Activated CD4-positive, alpha-beta T cell treated with anti-CD3 and anti-CD28 coated beads, Interleukin-2, amount 50 U/mL, for 24 hours (primary cell): ENCODE measurements at places on chromosomes 2 and 18.

DNA sequence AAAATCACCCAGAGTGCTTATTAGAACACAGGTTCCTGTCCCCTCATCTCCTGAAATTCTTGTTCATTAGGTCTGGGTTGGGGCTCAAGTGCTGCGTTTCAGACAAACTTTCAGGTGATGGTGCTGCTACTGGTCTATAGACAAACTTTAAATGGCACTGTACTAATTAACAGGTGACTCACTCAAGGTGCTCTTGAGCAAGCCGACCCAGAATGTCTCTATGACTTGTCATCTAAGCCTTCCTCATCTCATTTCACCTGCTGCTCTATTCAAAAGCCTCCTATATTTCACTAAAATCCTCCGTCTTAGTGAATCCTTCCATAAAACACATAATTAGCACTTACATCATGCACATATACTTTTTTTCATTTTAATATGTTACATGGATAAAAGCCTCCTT lies 29.9 kb upstream of the STK39 start:
- no peak for DNase-seq

- no peak for DNase-seq
Measured at GRCh38 chr2:189631849-189632248, 29.4 kb upstream of the ASNSD1 start.

DNA sequence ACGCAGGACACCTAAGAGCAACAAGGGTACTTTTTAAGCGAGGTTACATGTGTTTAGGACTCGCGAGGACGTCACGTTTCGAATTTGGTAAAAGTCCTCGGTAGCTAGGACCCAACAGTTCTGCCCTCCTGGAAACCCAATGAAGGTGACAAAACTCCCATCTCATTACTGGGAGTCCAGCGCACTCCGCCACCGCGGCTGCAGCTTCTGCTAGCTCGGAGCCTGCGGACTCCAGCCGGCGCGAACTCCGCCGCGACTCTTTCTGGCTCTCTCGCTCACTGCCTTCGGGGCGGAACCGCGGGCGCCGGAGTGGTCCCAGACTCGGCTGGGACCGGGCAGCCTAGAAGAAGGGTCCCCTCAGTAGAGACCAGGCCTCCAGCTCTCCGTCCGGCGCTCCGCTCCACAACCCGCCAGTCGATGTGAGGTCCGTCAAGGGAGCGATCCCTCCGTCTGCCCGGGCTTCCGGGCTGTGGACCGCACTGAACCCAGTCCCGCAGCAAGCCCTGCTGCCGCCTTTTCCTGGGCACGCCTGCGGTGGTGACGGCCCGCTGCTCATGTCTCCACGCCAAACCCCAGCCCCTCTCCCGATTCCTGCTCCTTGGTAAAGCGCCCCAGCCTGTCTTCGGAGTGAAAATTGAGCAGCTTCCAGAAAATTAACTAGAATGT lies 3.0 kb upstream of the OSR1 start:
- no peak for DNase-seq

DNA sequence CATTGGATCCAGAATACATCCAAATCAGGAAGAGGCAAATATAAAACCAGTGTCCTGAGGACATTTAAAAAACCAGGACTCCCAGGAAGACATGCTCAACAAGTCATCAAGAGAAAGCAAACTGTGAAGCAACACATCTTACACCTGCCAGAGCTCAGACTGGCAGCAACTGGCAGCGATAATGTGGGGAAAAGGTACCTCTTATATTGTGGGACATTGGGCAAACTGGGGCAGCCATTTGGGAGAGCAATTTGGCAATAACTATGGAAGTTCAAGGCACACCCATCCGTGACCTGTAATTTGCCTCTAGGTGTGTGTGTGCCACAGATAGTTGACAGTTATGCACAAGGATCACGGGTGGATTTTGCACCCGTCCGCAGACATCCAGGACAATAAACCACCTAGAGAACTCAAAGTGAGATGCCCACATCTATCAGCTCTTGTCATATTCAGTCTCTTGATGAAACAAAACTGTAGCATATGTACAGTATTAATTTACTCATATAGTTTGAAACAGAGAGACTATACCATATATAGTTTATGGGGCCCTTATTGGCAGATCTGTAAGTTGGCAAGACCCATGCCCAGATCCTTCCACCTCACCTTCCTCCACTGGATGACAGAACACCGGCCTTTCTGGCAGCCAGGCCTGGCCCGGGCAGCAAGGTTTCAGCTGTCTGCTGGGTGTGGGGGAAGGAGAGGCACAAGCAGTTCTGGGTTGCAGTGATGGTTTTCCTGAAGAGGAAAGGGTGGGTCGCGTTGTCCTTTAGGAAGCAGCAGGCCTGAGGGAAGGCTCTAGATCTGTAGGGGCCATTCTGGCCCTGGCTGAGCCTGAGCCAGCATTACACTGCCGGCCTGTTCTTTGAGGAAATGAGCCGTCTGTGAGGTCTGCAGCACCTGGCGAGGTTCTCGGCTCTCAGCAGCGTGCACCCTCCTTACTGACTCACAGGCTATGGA lies 18.8 kb downstream of the HJURP start:
- DNase-seq = no peak

DNA sequence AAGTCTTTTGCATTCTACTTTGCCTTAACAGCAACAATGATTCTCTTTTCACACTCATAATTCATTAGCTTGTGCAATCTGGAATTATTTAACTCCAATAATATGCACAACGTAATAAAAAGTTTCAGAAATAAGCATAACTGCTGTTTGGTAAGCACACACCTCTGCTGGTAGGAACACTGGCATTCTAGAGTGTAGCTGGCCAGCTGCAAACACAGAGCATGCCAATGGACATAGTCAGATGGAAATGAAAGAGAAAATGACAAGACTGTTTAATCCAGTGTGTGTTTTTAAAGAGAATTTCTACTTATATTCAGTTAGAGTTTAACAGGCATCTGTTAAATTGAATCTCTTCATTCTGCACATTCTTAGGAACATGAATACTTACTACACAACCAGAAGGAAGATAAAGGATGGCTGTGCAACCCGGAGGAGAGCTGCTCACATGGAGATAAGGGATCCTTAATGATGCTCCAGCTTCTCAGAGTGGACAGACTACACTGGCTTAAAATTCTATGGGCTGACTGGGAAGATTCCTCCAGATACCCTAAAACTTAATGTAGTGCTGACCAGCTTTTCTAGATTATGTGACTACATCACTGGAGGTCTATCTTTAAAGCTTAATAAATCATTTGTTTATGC lies 94.6 kb upstream of the CHAC2 start:
- DNase-seq = no peak

DNA sequence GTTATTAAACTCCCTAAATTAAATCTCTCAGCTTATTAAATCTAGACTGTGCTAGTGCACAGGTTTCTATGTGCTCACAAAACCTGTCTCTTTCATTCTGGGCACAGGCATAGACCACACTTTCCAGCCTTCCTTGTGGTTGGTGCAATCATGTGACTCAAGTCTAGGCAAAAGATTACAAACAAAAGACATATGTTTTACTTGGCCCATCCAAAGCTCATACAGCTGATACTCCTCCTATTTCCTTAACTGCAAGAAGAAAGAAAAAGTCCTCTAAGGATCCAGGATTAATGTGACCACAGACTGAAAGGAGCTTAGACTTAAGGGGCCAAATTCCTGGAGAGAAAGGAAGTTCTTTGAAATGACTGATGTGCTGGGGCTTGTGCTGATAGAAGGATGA lies 731.3 kb upstream of the RAB6C start:
- DNase-seq = no peak

- DNase-seq = no peak
Measured at GRCh38 chr18:22115573-22115972, 53.8 kb upstream of the GATA6 start.

GRCh38 chr2:235191486-235191885 lies 239.7 kb downstream of the SH3BP4 start:
- no peak for DNase-seq

DNA sequence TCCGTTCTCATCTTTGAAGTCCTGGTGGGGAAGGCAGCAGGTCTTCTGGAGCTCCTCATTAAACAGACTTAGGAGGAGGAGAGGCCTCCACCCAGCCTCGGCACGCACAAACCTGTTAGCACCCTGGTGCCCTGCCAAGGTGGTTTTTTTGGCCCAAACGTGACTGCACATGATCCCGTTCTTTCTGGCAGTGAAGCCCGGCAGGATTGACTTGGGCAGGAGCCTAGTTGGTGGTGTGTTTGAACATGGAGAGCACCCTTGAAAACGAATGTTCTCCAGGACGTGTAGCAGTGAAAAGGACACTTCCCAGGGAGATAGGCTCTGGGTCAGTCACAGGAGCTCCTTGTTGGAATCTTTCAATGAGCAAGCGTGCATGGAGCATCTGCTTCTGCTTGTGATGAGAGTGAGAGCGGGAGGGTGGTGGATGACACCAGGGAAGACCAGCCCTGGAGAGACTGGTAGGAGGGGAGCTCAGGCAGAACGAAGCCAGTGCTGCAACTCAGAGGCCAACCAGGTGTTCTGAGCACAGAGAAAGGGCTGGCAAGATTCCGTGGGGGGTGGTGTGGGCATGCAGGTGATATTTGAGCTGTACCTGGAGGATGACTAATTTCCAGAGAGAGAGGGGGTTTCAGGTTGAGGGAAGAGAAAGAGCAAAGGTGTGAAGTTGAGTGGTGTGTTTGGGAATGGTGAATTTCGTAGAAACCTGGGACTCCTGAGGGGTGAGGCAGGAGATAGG lies 73.8 kb downstream of the TANC1 start:
- DNase-seq = no peak

- no peak for DNase-seq
Measured at GRCh38 chr2:20231598-20232026, 6.7 kb upstream of the SDC1 start.

- DNase-seq = no peak
Measured at GRCh38 chr2:168929031-168929430, 27.9 kb downstream of the G6PC2 start.

DNA sequence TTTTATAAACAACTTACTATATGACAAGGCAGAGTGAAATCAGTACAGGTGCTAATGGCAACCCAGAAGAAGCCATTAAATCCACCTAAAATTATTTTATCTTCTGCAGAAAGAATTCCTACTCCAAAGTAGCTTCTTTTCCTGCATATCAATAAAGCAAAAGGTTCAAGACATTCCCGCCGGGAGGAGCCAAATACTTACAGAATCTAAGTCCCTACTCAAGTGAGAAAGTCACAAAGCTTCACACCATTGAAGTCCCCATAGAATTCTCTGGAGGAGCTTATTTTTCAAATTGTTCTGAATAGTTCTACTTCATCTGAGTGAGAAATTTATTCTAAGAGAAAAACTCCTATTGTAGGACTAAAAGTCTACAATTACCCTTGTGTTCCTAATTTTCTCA lies 233.7 kb upstream of the HNRNPA3 start:
- DNase-seq = no peak

DNA sequence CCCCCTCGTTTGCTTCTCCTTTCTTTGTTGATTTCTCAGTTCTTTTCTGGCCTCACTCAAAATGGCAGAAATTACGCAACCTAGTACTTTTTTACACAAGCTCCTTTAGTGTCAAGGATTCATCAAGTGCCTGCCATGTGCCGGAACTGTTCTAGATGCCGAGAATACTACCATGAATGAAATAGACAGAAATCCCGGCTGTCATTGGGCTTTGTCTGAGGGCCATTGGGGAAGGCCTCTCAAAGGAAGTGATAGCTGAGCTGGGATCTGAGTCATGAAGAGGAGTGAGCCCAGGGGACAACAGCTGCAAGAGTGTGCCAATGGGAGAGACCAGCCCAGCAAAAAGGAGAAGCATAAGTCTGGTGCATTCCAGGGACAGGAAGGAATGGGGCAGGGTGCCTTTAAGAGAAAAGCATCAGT lies 34.3 kb upstream of the PPP1CB start:
- DNase-seq = no peak

DNA sequence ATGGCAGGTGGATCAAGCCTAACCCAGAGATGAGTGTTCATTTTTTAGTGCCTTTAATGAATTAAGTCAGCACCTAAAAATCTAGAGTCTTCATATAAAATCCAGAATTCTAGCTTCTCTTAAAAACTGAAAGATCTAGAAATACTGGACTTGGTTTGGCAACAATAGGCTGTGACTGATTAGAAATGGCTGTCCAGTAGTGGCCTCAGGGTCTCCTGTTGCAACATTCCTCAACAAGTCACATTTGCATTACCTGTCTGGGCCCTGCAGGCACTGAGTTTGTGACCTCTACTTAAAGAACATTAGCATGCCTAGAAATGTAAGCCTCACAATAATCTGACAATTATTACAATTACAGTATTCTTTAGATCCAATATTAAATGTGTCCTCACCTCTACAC lies 33.1 kb downstream of the MBD2 start:
- DNase-seq = no peak

GRCh38 chr2:206443735-206444527 lies 599 bp downstream of the ADAM23 start:
- no peak for DNase-seq

DNA sequence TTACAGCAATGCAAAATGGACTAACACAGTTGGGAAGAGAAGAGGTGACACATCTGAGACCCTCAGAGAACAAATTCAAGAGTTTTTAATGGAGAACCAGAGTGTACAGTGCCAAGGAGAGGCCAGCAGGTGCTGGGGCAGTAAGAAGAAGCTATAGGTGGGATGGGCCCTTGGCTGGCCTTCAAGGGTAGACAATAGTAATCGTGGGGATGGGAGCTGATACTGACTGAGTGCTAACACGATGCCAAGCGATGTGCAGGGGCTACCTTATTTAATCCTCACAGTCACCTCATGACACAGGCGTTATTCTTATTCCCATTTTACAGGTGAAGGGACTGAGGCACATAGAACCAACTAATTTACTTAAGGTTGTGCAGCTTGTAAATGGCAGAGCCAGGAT lies 131.9 kb upstream of the ID2 start:
- DNase-seq = no peak

DNA sequence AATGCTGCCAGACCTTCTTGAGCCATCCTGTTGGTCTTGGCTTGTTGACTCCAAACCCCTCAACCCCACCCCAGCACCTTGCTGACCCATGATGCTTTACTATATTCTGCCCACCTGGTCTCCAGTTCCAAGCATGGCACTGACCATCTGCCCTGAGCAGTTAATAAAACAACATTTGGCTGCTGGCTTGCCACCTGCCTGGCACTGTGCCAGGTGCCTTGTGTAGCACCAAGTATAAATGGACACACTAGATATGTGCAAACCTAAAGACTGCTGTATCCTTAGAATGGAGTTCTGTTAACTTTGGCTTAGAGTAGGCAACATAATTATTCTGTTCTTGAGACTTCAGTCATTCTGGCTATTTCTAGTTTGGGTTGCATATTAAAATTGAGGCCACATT lies 91.4 kb downstream of the ACSL3 start:
- no peak for DNase-seq

DNA sequence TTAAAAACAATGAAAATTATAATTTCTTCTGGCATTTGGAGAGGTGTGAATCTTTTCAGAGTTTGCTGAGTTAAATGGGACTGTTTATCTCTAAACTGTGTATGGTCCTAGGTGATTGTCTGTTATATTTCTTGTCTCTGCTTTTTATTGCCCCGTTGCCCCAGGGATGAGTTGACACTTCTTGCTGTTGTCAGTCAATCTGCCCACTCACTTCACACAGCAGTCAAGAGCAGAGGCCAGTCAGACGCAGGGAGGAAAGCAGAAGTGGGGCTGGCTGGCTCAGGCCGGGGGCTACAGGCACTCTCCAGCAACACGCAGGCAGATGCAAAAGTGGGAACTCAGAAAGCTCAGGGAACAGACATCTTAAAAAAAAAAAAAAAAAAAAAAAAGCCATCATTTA lies 365.2 kb downstream of the CLIP4 start:
- no peak for DNase-seq
